ENCODE measurements at places on chromosomes 6 and 20.

- no peak for DNase-seq
Observed at GRCh38 chr6:2900821-2901644, 2.1 kb downstream of the SERPINB9 start.

GRCh38 chr6:139855671-139856311 lies 481.3 kb upstream of the CITED2 start:
- DNase-seq, result no peak

- no peak for DNase-seq
Observed at GRCh38 chr20:57076152-57076652, 190.2 kb downstream of the BMP7 start.

- no peak for DNase-seq
Observed at GRCh38 chr6:3281631-3282475, 23.1 kb downstream of the PSMG4 start.

- DNase-seq, result no peak
Observed at GRCh38 chr20:58967652-58968429, 13.2 kb upstream of the NELFCD start.

DNA sequence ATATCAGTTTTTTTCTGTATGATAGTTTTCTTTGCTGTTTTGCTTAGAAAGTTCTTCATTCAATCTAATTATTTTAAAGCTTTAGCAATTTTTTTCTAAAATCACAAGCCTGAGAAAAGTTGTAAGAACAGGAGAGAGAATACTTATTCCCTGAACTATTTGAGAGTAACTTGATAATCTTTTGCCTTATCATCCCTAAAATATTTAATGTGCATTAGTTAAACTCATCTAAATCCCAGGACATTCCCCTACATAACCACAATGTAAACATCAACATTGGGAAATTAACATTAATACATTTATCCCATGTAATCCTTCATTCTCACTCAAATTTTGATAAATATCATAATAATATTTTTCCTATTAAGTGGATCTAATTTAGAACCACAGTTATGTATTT lies 241.8 kb downstream of the CD109 start:
- no peak for DNase-seq

DNA sequence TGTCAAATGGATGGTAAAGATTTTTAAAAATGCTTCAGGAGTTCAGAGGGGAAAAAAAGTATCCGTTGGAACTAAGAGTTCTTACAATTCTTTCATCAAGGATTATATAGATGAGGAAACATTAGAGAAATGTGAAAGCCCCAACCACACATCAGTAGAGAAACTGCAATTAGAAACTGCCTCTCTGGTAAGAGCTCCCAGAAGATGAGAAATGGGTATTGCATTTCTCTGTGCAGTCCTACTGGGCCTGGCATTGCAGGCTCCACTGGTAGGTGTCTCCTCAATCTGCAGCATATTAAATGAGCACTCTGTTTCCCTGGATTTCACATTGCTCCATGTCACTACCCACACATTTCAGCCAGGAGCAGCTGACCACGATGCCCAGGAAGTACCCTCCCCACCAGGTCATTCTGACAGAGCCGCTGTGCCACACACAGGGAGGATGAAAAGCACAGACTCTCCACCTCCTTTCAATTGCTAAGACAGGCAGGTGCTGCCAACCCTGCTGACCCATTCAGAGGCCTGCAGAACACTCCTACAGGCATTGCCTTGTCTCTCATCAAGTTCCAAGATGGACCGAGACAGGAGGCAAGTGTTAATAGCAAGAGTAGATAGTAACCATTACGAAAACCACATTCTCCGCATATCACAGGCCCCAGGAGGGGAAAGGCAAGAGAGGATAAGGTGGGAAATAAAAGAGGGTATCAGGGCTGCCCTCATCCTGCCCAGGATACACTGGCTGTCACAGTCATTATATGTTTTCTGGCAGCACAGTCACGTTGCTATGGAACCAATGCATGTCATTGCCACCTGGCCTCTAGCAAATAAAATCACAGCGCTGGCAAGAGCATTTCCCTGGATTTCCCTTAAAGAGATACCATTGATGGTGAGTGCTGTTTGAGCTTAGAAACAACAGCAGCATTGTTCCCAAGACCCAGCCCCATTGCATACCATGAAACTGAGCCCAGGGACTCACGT lies 241.7 kb downstream of the ATXN1 start:
- no peak for DNase-seq

All from cortex of kidney (tissue), 1 donor.